ENCODE measurements at places on chromosomes 5 and 9.

GRCh38 chr5:140672455-140673186, 755 bp downstream of the DND1 start:
- no peak for DNase-seq

DNA sequence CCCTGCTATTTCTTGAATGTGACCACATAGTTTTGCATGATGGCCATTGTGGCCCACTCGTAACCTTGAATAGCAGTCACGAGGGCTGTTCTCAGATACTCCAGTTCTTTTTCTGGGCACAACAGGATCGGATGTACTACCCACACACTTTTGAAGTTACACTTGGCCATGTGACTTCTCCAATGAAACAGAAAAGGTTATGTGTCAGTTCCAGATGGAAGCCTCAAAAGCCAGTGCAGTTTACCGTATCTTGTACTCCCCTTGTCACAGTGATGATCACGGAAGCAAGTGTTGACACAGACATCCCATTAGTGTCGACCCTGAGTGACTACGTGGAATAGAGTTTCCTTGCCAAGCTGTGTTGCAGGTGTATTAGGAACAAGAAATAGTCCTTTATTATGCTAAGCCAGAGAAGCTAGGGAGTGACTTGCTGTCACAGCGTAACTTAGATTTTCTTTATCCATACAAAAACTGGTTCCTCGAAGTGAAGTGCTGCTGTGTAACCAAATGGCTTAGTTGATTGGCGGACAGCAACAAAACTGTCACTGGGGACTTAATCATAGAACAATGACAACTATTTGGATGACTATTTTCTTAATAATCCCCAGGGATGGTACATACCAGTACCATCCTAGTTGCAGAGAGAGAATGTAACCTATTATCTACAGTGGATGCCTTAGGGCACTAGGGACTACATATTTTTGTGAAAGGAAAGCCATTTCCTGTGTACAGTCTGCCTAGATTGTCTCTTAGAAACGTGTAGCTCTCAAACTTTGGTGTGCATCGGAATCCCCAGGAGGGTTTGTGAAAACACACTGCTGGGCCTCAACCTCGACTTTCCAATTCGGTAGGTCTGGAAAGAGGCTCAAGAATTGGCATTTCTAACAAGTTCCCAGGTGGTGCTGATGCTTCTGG, 90.1 kb upstream of the DMRT1 start:
- no peak for DNase-seq

DNA sequence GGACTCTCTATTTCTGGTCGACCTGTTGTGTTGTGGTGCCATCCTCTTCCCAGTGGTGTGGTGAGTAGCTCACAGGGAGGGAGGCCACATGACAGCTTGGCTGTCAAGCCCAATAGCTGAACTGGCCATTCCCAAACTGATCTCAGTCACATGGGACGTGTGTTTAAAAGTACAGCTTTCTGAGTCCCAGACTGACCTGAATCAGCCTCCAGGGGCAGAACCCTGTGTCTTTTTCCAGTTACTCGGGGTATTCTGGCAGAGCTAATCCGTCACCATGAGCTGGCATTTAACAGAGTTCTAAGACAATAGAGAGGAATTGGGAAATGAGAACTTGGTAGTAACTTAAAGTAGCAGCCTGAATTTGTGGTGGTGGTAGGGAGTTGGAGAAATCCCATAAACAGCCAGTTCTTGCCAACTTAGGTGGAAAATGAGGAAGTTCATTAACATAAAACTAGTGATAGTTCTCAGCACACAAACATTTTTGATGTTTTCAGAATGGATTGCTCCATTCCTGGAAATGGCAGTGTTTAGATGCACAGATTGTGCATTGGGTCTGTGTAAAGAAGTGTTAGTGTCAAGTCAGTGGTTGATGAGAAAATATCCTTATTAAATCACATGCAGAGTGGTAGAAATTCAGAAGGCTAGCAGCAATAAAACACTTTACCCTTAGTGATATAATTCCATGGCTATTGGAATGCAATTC, 50.9 kb downstream of the GPR107 start:
- DNase-seq = no peak

DNA sequence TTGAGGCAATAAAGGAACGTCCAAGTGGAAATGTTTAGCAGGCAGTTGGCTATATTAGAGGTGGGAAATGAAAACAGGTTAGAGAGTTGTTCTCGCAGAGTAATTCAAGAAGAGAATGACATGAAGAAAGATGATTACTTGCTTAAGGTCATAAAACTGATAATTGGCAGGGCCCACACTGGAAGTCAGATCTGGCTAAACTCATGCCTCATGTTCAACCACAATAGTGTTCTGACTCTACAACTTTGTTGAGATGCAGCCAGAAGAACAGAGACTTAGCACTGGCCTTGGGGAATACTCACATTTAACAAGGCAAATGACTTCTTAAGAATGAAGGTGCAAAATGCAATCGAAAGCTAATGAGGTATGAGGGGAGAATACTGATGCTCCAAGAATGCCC, 27.2 kb upstream of the TNFSF8 start:
- no peak for DNase-seq

DNA sequence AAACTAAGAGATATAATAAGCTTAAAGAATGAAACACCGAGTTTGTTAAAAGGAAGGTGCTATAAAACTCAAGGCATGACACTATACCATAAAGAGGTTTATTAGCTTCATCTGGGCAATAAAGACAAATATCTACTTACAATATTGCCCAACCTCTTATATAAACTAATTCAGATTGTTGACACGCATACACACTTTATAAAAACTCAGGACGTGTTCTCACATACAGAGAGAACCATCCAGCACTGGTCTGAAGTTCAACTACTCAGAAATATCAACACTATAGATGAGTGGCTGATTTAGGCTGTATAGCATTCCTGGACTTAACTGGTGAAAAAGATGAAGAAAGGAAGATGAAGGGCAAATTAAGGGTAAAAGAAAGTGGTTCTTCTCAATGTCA, 81.2 kb downstream of the FRMD3 start:
- DNase-seq = no peak

- no peak for DNase-seq
These were observed 45.2 kb downstream of the UBE2QL1 start for GRCh38 chr5:6493681-6494454.

DNA sequence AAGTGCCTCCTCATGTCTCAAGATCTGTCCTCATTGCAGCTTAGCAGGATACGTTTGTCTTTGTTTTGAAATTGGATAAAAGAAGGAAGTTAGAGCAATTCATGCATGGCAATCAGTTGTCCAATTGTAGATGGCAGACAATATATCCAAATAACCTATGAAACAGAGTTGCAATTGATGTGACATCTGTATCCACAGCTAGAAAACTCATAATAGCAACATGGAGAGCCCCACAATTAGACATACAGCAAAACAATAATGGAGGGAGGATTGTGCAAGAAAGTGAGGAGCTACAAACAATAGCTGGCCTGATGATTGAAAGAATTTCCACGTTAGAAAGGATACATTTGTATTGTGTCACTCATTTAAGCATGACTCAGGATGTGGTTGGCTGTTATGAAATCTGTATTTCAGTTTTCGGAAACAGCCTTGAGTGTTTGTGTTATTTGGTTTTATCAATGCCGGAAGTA, 132.0 kb downstream of the FAM174A start:
- no peak for DNase-seq

GRCh38 chr5:41893074-41893851, 10.9 kb upstream of the RIMOC1 start:
- no peak for DNase-seq

Data from T-helper 1 cell (primary cell).